ENCODE measurements at places on chromosomes 5 and 9.

DNA sequence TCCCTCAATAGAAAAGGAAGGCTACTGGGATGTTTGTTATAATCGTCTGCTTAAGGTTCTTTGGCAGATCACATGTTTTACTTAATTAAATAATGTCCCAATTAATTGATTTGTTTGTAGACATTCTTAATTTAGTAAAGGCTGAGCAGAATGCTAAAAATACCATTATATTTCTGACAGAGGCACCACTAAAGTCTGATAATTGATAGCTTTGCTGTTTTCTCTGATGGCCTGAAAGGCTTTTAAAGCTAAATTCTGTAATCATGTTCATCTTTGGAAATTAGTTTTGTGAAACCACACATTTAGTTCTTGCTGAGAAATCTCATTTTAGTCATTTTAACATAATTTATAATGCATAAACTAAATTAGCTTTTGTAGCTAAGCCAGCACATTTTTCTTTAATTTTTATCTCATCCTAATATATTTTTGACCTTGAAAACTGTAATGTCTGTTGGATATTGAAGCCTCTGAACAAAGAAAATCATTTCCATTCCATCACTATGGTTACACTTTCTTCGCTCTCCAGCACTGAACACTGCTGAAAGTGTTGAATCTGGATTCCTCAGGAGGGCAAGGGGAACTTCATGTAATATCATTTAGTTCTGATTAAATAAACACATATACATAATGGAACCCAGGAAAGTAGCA, 329.4 kb downstream of the ELAVL2 start:
- DNase-seq = no peak

- no peak for DNase-seq
These were observed 137.3 kb downstream of the SLC12A2 start for GRCh38 chr5:128220841-128221240.

- DNase-seq = no peak
These were observed 14.2 kb upstream of the PPP1R2B start for GRCh38 chr5:156835905-156836304.

- no peak for DNase-seq
These were observed 121.2 kb downstream of the RAPGEF6 start for GRCh38 chr5:131513780-131514179.

DNA sequence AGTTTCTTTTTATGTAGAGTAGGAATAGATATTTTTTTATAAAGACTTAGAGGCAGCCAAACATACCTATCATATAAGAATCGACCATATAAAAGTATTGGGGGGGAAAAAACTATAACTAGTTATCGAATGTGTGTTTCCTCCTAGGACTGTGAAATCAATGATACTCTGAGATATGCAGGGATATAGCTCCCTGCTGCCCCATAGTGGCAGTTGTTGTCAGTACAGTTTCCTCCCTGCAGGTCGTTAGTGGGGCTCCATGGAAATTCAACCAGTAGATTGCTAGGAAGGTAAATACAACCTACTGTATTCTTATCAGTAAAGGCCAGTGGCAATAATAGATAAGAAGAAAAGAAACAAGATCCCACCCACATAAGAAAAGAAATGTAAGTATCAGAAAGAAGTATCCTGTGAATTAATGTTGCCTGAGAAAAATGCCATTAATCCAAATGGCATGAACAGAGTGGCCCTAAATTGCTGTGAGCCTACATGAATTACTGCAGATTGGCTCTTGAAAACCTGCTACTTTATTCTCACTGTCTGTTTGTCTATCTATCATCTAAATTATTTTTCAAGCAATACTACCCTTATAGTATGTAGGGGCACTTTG, 136.9 kb upstream of the FBN2 start:
- no peak for DNase-seq

- no peak for DNase-seq
These were observed 84.0 kb downstream of the PIK3R1 start for GRCh38 chr5:68299575-68299974.

DNA sequence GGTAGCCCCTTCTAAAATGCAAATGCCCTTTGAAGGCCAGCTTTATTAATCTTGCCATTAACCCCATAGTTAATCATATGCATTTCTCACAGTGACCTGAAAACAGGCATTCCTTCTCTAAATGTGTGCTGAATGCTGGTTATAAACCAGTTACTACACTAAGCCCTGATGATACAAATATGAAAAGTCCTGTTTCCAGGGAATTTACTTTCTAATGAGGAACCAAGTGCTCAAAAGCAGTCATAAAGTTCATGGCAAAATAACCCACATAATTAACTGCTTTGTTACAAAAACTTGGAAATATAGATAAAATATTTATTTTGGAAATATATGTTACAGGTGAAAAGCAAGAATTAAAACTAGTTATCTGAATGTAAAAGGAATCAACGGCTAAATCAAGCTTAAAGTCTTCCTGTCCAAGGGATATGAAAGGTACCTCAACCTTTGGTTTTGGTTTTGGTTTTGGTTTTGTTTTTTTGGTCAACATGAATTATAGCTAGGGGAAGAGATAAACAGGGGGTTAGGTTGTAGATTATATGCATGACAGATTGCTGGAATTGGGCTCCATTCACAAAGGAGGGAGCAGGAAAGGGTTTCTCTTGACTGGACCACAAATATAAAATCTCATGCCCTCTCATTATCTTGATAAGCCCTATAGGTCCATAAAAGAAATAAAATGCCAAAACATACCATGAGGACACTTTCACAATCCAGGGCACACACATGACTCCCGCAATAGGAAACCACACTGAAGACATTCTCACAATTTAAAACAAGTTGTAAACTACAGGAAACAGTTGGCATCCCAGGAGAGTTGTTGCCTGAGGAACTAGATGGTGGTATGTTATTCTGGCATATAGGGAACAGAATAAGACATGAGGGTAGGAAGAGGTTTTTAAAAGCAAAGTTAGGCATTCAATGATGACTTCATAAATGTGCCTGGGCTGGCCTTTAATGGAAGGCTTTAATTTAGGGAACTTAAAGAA, 46.7 kb upstream of the MACIR start:
- no peak for DNase-seq

- no peak for DNase-seq
These were observed 34.7 kb downstream of the SREK1 start for GRCh38 chr5:66178799-66179198.

GRCh38 chr5:145619806-145620310, 215.3 kb downstream of the PRELID2 start:
- DNase-seq = no peak

GRCh38 chr9:130467316-130467715, 22.6 kb downstream of the ASS1 start:
- DNase-seq = no peak

DNA sequence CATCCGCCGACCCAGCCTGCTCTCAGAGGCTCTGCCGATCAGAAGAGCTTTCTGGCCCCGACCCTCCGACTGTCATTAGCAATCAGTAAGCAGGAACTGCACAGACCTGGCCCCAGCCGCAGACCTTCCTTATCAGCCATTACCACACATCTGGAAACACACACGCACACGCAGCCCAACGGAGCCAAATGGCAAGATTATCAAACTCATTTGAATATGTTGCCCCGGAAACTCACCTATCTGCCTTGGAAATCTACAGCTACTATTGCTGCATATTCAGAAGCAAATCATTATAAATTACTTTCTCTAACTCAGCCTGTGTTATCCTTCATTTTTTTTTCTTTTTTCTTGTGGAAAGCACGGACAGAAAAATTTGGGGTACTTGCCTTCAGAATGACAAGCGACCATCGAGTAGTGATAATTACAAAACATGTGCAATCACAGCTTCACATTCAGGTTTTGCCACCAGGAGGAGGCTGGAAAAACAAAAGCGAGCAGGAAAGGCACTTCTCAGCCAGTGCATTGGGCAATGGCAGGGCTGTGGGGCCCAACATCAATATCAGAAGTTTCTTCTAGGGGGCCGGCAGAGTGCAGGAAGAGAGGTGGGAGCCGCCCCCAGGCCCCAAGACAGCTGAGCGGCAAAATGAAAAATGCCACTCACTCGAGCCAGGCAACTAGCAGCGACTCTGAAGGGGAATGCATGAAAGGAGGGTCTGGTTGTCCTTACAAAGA, 122.3 kb downstream of the VAV2 start:
- no peak for DNase-seq

DNA sequence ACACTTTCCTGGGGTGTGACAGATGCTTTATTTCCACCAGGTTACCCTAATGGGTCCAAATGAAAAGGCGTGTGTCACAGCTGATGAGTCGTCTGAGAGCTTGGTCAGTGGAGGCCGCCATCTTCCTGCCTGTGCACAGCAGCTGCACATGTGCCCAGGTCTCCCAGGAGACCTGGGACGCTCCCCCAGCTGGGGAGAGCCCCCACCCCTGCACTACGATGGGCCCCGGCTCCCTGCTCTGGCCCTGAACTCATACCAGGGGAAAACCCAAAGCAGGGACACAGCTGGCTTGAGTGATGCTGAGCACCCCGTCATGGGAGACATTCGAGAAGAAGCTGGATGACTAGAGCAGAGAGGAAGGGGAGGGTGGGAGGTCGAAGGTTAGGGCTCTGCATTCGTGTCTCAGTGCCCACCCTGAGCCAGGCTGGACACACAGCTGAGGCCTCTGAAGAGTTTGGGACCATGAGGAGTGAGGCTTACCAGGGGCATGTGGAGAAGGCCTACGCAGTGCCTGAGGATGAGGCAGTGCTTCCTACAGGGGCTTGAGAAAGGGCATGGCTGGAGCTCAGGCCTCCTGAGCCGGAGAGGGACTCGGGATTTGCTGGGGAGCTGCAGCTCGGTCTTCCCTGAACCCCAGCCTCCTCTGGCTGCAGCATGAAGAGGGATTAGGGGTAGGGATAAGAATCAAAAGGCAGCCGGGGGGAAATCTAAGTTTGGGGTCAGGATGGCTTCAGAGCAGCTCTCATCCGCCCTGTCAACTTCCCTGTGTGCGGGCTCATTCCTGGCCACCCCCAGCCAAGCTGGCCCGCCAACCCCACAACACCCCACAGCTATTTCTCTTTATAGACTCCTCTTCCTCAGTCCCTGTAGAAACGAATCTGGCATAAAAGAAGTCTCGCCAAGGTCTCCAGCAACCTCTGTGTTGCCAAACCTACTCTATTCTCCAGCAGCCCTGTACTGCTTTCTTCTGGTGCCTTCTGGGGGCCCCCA, 42.2 kb upstream of the RNU6ATAC start:
- no peak for DNase-seq

DNA sequence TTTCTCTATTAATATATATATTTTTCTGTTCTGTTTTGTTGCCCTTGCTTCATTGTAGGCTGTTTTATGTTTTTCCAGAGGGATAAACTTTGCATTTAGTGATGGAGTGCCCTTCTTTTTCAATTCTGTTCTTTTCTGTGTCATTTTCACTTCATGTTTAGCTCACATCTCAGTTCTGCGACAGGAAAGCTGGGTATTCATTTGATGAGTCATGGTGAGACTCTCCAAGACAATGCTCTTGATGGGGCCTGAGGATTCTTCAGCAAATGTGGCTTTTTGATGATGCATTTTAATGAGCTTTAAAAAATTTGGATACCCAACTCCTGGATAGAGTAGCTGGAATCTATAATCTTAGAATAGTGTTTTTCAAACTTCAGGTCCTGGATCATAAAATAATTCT, 56.5 kb upstream of the SPATA31D4 start:
- no peak for DNase-seq

- no peak for DNase-seq
These were observed 1.3 kb upstream of the ZNF462 start for GRCh38 chr9:106861640-106862109.

DNA sequence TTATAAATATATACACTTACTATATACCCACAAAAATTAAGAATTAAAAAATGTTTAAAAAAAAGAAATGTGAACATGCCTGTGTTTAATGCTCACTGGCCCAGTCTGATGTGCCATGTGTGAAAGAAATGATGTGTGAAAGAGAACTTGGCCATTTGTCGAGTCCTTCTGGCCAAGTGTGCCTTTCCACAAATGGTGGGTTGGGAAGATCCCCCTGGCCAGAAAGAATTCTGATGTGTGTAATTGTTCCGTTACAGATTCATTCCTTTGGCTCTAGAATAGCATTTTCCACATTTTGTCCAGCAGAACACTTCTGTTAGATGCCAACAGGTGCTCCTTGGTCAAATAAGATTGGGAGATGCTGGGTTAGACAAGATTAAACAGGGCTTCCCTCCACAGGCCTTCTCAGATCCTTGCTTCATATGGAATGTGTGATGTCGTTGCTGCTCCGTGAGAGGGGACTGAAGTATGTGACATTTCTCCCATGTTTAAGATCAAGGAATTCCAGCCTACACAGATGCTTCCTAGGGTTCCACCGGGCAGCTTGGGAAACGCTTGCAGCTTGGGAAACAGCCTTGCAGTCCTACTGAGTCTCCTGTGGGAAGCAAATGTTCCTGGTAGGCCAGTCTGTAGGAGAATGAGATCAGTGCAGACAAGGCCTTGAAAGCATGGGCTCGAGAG, 32.1 kb downstream of the GDNF start:
- no peak for DNase-seq

DNA sequence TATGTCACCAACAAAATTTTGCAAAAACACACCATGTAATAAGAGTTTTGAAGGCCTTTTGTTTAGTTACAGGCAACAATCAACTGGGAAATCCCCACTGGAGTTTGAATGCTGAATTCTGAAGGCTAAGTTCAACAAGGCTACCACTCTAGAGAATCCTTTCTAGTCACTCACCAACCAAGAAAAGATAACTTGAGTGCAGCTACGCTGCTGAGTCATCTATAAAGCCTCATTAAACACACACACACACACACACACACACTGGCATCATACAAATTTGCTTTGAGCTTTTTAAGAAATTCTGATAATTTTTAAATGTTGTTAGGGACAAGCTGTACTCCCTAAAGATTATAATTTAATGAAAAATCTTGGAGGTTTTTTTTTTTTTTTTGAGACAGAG, 219.6 kb downstream of the DENND1A start:
- no peak for DNase-seq

DNA sequence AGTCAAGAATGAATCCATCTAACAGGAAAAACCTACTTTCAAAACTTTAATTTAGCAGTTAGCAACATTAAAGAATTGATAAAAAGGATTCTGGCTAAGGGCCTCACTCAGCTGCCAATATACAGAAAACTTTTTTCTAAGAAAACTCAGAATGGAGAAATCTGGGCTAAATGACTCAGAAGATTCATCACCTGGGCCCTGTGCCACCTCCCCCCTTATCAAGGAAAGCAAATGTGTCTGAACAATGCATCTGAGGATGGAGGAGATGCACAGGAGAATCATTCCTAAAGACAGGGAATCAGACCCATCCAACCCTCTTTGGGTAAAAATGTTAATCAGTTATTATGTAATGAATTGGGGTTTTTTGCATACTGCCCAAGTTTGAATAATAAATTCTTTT, 592.0 kb upstream of the DMAC1 start:
- no peak for DNase-seq

DNA sequence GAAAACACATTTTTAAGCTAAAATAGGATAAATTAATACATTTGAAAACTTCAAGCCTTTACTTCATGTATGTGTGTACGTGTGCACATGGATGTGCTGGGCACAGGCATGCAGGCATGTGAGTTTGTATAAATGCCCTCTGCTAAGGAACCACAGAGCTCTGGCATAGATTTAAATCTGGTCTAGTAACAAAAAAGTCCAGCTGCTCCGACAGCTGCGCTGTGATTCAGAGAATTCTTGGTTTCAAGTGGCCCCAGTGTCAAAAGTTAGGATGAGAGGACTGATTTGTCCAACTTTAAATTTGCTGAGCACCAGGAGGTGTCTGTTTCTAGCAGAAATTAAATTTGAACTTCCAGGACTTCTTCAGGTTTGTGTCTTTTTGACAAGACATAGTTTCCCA, 203.7 kb upstream of the TUT7 start:
- DNase-seq = no peak

GRCh38 chr9:131545786-131546335, 538 bp downstream of the PRRT1B start:
- no peak for DNase-seq

- peak; percentile 75 for DNase-seq
These were observed 59.9 kb downstream of the ZFAND5 start for GRCh38 chr9:72305102-72305546.

GRCh38 chr9:91391818-91392217, 30.1 kb upstream of the AUH start:
- no peak for DNase-seq
